ENCODE measurements at places on chromosomes 11 and 22.

DNA sequence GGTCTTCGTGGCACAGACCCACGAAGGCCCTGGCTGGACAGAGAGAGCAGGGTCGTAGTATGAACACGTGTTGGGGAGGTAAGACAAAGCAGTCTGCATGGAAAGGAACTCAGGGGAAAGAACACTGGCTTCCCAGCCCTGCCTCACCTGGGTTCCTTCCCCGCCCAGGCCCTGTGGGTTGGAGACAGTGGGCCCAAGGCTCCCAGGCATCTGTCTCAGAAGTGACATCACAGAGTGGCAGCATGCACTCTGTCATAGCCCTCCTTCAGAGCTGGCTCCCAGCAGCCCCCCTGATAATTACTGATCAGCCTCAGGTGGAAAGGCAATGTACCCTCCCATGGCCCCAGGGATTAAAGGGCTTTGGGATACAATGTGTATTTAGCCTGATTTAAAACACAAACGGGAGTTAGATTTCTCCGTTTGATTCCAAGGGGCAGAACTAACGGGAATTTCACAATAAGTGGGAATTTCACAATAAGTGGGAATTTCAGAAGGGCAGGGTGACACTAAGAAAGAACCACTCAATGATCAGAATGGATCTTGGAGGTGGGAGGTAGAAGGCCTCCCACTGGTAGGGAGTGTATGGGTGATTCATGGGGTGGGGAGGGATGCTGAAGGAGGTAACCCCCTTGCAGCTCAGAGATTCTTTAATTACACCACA is 65.1 kb downstream of the SLC22A12 start:
- no peak for DNase-seq

DNA sequence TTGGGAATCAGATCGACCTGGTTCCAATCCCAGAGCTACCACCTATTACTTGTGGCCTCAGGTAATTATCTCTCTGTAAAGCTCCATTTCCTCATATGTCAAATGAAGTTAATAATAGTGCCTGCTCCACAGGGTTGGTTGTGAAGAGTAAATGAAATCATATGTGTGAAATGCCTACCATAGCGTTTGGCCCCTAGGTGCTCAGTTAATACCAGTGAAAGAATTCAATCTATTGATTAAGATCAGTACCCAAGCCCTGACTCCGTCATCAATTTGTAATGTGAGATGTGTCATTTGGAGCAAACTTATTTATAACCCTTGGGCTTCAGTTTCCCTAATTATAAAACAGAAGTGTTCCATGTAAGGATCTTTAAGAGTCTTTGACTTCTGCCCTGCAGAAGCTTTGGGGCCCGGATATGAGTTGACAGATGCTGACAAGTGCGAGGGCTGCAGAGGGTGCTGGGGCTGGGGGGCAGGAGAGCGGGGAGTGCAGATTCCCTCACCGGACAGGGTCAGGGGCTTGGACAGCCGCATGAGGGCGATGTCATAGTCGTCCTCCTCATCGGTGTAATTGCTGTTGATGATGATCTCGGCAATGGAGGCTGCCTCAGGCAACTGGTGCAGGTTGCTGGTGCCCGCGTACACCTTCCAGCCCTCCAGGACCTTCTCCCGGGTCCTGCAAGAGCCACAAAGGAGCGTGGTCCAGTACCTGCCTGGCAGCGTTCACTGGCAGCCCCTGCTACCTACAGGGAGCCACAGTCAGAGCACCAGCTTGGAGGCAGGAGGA is 20.9 kb downstream of the TMPRSS13 start:
- DNase-seq = no peak

- no peak for DNase-seq
Observed at GRCh38 chr22:38828191-38828590, 15.6 kb downstream of the NPTXR start.

GRCh38 chr11:15775015-15775541 is 581.3 kb downstream of the SOX6 start:
- DNase-seq = peak; percentile 70

DNA sequence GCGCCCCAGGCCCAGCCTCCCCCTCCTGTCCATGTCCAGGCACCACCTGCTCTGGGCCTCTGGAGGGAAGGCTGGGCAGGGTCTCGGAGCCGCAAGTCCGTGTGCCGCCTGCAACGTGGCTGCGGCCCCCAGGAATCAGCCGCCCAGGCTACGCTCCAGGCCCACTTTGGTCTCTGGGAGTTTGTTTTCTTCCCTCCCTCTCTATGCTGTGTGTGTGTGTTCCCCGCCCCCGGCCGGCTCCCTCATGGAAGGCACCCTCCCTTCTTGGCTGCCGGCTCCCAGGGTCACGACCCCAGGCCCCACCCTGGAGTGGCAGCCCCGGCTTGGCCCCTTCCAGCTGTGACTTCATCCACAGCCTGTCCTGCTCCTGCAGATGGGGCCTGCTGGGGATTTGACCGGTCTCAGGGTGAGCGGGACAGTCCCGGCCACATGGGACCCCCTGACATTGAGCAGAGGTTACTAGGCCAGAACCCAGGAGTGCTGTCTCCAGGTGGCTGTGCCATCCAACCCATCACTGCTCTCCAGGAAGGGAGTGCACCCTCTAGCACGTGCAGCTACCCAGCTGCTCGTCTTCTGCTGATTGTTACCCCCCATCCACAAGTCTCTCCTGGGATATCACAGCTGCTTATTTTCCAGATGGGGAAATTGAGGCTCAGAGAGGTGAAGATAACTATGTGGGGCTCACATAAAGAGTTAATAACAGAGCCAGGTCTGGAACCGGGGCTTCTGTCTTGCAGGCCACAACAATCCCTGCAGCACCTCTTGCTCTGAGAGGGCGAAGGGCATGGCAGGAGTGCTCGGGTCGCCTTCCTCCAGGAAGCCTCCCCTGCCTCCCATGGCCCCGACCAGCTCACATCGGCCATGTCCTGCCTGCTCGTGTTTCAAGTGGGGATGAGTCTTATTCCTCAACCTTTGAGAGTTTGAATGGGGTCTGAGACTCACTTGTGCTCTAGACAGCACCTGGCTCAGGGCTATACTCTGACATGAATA is 2.8 kb upstream of the LIF start:
- peak; percentile 70 for DNase-seq

- DNase-seq = no peak
Observed at GRCh38 chr11:83979593-83979992, 693.4 kb upstream of the CCDC90B start.

- DNase-seq = no peak
Observed at GRCh38 chr11:70246196-70246595, 24.3 kb upstream of the PPFIA1 start.

GRCh38 chr22:32226326-32227104 is 21.6 kb upstream of the RFPL2 start:
- no peak for DNase-seq

GRCh38 chr22:31938296-31938695 is 6.0 kb upstream of the YWHAH start:
- DNase-seq = no peak

DNA sequence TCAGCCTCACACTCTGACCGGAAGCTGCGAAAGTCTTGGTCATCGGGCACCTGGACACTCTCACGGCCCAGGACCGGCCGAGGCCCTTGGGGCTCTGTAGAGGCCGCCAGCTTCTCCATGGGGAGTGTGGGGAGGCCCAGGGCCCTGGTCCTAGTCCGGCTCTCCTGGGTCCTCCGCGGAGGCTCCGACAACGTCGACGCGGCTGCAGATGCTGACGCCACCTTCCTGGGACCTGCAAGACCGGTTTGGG is 12.9 kb downstream of the STARD10 start:
- DNase-seq = no peak

DNA sequence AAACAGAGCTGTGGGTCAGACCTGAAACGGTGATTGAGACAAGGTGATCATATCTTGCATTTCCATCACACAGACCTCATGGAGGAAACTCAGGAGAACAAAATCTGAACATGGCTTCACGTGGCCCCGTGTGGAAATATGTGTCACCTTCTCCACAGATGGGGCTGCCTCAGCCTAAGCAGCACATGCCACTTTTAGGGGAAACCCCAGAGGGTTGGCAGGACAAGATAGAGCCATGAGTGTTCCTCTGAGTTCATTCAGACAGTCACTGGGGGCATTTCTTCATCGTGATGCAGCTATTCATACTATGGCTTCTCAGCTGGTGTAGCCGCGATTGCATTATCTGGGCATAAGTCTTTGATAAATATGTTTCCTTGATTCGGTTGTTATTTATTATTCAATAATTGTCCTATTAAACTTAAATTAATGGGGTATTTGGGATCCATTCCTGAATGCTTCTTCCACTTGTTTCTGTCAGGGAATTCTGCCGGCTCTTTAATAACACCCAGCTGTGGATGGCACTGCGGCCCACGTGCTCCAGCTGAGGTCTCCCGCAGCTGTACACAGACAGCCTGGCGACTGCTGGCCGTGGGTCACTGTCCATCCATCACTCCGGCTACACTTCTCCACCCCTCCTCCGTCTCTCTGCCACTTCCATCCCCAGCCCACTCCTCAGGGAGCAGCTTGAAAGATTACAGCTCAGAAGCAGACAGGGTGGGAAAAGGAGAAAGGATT is 485.1 kb downstream of the OPCML start:
- DNase-seq = no peak

- no peak for DNase-seq
Observed at GRCh38 chr11:55707029-55707428, 45.0 kb downstream of the OR4C6 start.

- no peak for DNase-seq
Observed at GRCh38 chr22:20405291-20405930, 11.5 kb downstream of the ZNF74 start.

DNA sequence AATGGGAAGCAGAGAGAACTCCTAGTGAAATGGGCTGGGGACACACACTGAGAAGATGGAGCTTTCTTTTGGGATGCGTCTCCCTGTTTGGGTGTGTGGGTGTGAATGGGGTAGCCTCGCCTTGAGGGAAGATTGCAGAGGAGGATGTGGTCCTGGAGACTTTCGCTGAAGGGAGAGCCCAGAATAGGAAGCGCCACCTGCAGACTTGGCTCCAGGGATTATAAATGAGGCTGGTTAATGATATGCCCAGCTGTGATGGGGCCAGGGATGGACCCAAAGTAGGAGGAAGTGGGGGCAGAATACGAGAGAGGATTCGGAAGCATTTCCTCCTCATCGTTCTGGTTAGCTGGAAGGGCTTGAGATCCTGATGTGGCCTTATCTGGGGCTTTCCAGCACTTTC is 13.7 kb downstream of the RELT start:
- no peak for DNase-seq

- DNase-seq = peak; percentile 46
Observed at GRCh38 chr11:15773476-15774387, 582.6 kb downstream of the SOX6 start.

GRCh38 chr22:46060292-46061123 is 83.5 kb upstream of the WNT7B start:
- DNase-seq = no peak

GRCh38 chr11:65844231-65844872 is 10.6 kb downstream of the SNX32 start:
- no peak for DNase-seq

GRCh38 chr11:115555336-115556090 is 51.3 kb upstream of the CADM1 start:
- no peak for DNase-seq

- no peak for DNase-seq
Observed at GRCh38 chr11:8327761-8328192, 64.1 kb upstream of the LMO1 start.

DNA sequence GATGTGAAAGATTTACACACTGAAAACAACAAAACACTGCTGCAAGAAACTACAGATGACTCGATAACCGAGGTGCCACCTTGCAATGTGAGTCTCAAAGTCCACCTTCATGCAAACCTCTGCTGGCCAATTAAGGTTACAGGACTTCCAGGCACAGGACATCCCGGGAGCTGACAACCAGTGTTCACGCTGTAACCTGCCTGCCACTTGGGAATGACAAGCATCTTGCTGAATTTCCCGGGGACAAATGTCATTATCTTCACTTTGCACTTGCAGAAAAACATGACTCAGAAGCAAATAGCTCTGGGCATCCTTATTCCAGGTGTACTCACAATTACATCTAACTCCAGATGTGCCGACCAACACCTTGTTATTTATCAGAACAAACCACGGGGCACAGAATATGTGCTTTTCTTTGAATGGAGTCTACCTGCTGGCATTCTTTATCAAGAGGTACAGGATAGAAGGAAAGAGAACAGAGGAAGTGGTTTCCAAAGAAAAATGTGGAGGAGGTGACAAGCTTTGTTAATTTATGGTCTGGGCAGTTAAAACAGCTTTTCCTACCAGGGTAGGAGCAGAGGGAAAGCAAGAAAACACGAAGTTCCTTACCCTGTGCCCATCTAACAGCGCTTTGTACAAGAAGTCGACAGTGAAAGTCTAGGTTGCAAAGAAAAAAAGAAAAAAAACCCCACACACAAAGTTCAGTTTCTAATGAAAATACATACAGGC is 72.3 kb downstream of the SHANK2 start:
- DNase-seq = no peak

GRCh38 chr11:455566-456147 is 5.6 kb downstream of the PTDSS2 start:
- no peak for DNase-seq

- DNase-seq = no peak
Observed at GRCh38 chr11:57742087-57742452, 779 bp downstream of the SELENOH start.

GRCh38 chr22:20127318-20127868 is 4.2 kb upstream of the ZDHHC8 start:
- no peak for DNase-seq

- DNase-seq = no peak
Observed at GRCh38 chr11:21534288-21534687, 658.6 kb upstream of the ANO5 start.

GRCh38 chr11:74824285-74824982 is 75.8 kb downstream of the RNF169 start:
- DNase-seq = no peak
